ENCODE measurements at places on chromosomes 1 and 21. TPM values are rescaled to one million over a fixed set of nuclear protein-coding genes. Genes with fewer than 3 reads are reported as not detected.

DNA sequence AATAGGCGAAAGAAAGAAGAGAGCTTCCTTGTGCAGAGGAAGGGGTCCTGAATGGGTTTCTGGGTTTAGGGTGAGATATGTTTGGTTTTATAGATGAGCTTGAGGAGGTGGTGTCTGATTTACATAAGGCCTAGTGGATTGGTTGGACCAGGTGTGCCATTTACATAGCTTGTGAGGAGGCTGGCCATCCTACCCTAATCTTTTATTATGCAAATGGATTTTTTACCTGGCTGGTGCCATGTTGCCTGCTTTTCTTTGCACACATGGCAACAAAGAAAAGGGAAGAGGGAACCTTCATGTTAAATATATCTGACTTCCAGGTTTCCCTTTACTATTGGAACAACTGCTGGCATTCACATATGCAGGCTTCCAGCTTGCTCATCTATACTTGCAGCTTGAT is 585.3 kb downstream of the PTPRU start:
- no peak for DNase-seq

CD48 gene
- 5.6 TPM for total RNA-seq

- DNase-seq = peak; percentile 74
Observed at GRCh38 chr1:85047472-85048295, 616 bp downstream of the MCOLN3 start.

DNA sequence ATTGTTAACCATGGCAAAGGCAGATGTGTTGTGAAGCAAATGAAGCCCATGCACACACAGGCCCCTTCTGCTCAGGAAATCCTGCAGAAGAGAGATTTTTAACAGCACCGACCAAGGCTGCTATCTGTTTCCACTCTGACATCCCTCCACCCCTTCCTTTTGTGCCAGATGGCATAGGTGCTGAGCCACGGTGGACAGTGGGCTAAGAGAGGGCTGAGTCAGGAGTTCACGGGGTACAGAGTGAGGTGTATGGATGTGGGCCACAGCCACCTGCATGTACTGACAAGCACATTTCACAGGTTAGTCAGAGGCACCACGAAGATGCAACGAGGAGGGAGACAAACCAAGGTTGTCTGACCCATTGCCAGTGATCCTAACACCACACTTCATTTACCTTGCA is 9.5 kb downstream of the RSPH1 start:
- DNase-seq = no peak

MCOLN3 gene
- total RNA-seq = 0.38 TPM

DNA sequence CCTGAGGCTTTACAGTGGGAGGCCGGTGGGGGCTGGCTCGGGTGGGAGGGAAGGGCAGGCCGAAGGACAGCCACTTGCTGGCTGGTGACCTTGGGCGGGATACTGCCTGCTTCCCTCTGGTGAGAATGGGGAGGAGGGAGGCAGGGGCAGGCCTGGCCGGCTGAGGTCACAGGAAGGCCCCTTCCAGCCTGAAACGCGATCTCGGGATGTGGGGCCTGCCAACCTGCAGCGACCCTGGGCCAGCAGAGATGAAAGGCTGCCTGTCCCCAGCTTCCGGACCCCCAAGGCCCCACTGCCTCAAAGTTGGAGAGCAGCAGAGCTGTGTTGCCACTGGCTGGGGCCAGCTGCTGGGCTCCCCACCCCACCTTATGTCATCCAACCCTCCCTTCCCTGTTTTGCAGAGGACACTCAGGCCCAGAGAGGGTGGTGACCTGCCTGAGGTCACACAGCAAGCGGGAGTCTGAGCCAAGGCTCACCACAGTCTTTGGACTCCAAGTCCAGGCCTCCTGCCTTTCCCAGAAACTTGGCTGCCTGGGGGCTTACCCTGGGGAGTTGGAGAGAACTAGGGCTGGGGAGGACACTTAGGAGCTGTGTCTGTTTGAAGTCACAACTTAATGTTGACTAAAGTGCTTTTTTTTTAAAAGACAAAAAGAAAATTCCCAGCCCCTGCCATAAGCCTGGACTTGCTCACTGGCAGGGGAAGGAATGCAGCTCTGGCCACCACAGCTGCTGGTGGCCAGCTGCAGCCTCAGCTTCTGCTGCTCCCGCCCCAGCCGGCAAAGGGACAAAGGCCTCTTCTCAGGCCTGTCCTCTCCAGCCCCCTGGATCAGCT is 14.8 kb upstream of the WASF2 start:
- DNase-seq = peak; percentile 93

DNA sequence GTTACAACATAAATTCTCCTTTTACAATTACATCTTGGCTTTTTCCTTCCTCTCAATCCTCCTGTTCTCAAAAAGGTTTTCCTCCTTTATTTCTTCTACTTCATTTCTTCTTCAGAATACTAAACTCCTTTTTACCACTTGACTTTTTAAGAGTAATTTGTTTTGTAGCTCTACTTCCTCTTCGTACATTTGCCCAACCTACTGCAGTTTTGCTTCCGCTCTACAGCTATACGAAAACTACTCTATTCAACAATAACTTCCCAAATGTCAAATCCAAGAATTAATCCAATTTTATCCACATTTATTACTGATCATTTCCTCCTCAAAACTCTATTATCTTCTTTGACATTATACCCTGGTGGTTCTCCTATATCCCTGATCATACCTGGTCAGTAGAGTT is 3.4 kb downstream of the GDAP2 start:
- no peak for DNase-seq

GRCh38 chr1:234018816-234019215 is 114.3 kb downstream of the SLC35F3 start:
- no peak for DNase-seq

DNA sequence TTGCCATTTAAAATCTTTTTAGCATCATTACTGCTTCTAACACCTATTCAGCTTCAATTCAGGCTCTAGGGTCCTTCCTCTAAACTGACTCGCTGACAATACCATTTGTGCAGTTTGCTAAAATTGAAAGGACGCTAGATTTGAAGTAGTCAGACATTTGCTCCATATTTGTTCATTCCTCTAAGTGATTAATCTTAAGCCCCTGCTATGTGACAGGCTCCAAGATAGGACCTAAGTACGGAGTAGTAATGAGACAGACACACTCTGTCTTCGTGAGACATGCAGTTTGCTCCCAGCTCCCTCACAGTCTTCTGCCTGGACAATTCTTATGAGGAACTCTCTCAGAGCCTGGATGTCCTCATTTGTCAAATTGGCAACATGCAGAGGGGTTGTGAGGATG is 26.1 kb upstream of the CD53 start:
- DNase-seq = no peak

Data from posterior vena cava (tissue), 2 donors.